ENCODE measurements at places on chromosomes 3 and 15.

DNA sequence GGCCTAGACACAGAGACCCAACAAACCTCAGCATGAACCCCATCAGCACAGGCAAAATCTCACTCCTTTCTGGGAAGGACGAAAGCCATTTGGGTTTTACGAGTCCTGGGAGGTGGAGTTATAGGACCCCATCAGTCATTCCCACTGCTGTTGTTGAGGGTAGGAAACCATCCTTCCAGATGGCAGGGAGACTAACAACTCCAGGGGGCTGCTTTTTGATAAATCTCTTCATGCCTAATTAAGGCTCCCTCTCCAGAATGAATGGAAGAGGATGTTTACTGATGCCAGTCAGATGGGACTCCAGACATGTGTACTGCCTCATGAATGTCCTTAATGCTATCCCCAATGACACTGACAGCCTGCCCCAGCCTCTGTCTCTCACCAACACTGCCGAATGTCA lies 75.3 kb downstream of the ST8SIA2 start:
- no peak for DNase-seq

DNA sequence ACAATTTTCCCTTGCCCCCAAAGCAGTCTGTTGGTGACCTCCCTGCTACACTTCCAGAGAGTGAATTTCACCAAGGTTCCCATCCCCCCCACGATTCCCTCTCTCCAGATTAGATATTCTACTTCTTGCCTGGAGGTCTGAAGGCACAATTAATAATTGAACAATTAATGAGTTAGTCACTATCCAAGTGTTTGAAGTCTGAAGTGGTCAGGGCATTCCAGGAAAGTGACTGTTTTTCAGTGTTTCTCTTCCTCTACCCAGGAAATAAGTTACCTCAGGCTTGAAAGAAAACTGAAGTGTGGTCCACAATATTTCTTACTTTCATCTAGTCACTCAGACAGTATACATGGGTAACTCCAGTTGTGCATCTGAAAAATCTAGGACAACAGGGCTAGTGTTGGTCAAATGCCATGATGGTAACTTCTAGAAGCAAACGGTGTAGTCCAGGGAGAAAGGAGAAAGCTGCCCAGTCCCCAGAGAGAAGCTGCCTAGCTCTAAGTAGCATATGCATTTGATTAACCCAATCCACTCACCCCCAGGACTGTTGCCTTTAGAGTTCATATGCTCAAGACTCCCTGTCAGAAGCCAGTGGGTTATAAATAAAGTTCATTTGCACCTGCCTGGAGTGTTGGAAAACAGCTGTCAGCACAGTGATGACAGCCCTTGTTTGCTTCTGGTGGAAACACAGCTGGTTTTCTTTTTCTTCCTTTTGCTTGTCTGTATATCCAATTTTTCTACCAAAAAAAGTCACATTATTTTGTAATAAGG lies 2.3 kb upstream of the TM4SF4 start:
- no peak for DNase-seq

GRCh38 chr3:128555098-128555825 lies 62.3 kb upstream of the GATA2 start:
- DNase-seq, result no peak

- no peak for DNase-seq
These were observed 48.3 kb downstream of the SPTSSB start for GRCh38 chr3:161322781-161323568.

DNA sequence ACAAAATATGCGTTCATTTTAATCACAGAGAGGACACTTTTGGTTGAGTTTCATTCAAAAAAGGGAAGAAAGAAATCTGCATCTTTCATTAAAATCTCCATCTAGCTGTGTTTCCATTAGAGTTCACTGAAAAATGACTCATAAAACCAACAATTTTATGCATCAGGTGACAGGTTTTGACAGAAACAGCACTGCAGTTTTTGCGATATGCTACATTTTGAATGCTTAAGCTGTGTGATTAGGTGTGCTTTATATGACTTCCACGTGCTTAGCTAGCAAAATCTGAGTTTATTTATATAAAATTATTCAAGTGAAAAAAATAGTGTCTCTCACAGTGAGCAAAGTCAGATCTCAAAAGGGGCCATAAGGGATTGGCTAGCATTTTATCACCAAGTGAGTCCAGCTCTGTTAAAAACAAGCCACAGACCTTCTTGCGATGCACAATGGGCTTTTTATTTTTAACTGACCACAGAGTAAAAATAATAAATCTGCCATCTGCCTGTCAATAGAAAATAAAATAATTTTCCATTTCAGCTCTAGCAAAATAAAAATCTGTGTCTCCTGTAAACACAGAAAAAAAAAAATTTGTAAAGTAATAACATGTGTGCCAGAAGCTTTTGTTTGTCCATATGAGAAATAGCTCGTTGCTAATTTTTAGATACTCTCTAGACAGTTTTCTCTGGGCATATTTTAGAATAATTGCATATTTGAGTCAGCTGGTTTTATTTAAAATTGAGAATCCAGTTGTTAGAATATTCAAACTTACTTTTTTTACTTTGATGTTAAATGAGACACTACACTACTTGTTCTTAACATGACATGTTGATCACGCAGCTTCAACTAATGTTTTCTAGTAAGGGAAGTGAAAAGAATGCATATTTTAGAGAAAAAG lies 409.8 kb downstream of the ROBO2 start:
- DNase-seq, result no peak

DNA sequence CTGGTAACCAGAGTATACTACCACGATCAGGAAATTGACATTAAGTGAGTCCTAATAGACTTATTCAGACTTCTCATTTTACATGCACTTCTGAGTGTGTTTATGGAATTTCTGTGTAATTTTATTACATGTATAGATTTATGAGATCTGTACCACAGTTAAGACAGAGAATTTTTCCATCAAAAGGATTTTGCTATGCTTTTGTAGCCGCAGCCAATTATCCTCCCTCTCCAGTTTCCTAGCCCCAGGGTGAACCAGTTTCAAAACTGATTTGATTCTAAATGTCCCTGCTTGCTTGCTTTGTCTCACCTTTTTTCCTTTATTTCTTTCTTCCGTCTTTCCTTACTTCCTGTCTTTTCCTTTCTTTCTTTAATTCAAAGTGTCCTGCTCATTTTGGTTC lies 661.2 kb upstream of the BCHE start:
- no peak for DNase-seq

- DNase-seq, result no peak
These were observed 161.7 kb downstream of the MBNL1 start for GRCh38 chr3:152430223-152431002.

GRCh38 chr3:46542801-46543201 lies 23.3 kb downstream of the LRRC2 start:
- no peak for DNase-seq

DNA sequence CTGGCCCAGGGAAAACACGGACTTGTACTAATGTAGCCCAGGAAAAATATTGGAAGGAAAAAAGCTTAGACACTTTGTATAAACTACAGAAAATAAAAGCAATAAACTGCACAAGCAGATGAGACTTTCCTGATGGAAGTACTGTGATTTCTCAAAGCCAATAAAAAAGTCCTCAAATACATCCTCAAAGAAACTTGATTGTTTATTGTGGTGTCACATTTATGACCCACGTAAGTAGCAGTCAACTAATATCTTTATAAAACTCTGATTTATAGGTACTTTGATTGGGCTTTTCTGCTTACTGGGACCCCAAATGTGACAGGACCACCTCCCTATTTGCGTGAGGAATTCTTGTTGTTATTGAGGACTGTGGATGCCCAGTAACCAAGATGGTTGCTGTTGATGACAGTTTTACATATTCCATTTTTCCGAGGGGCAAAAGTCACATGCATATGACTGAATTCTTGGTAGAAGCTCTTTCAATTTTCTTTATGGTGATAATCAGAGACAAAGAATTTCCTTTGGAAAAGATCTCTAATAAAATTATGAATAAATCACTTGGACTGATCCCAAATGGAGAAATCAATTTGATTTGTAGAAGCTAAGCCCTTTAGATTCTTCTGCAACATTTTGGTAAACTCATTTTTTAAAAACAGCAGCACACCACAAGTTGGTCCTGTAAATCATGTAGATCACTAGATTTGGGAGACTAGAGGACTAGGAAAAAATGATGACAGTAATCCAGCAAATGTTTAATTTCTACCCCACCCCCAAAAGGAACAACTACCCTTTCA lies 159.0 kb upstream of the TSC22D2 start:
- no peak for DNase-seq

DNA sequence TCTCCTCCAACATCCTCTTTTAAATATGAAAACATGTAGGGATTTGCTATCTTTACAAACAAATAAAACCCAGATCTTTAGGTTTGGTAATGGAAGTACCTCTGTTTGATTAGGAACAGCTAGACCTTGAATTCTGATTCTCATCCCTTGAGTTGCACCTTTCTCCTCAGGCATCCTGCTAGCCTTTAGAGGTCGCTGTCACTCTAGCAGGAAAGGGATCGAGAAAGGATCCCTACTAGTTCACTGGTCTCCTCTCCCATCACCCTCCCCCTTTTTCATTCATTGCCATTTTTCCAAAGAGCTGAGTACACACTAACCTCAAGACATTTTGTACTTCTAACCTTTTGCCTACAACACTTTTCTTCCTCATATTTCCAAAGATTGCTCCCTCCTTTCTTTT lies 569.8 kb downstream of the RBMS3 start:
- DNase-seq, result no peak

GRCh38 chr3:112675349-112675748 lies 34.4 kb upstream of the CCDC80 start:
- no peak for DNase-seq

DNA sequence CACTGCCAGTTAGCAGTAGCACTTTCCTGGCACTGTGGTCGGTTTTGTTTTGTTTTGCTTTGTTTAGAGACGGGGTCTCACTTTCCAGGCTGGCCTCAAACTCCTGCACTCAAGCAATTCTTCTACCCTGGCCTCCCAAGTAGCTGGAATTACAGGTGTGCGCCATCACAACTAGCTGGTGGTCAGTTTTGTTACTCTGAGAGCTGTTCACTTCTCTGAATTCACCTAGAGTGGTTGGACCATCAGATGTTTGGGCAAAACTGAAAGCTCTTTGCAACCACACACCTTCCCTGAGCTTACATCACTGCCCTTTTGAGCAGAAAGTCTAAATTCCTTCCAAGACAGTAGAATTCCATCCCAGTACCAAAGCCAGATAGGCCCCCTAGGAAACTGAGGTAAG lies 22.6 kb downstream of the CLDN18 start:
- DNase-seq, result no peak

DNA sequence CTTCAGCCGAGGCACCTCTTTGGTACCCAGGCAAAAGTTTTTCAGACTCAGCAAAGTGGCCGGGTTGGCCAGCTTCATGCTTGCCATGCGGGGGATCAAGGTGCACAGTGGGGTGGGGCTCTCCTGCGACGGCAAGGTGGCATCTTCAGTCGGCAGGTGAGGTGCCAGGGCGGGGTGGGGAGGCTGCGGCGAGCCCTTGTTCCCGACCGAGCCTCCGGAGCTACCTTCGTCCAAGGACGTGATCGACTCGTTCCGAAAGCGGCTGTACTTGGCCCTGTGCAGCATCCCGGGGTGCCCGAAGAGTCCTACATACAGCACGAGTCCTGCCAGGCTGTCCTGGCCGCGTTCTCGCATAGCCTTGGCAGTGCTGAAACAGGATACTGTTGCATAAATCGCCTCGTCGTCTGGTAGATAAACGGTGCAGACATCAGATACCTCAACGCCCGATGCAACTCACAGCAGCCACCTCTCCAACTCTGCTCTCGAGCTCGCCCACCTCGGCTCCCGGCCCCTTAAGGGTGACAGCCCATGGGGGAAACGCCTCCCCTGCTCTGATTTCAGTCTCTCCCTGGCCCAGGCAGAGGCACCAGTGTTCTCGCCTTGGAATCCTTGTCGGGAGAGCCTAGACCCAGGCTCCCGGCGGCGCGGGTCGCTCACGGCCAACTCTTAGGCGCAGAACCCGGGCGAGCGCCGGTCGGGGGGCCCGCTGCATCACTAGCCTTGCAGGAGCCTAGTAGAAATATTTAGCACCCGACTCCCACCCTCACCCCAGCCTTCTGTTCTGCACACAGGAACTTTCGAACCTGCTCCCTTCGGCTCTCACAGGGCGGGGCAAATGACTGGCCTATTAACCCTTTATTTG lies 826 bp downstream of the SHC4 start:
- no peak for DNase-seq

DNA sequence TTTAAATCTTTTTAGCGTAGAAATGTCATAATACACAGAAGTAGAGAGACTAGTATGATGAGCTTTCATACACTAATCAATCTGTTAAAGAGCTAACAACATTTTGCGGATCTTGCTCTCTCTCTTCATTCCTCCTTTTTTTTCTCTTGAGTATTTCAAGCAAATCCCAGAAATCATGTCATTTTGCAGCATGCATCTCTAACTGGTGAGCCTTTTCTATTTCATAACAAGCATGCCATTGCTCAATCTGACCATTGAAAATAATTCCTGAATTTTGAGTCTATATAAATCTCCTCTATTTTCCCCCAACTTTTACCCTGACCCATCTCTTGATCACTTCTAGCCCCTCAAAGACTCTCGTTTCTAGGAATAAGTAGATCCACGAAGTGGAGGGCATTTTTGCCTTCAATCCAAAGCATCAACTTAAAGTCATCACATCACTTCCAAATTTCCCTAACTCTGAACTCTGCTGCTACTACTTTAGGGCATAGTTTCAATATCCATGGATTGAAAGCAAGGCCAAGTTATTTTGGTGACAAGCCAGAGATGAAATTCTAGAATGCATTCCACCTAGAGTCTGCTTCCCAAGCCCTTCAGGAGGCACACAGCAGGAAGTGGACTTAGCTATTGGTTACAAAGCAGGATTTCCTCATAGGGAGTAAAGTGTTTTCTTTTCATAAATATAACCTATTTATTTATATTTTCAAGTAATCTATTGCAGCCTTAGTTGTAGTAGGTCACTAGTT lies 253.5 kb upstream of the ZPLD1 start:
- DNase-seq, result no peak

DNA sequence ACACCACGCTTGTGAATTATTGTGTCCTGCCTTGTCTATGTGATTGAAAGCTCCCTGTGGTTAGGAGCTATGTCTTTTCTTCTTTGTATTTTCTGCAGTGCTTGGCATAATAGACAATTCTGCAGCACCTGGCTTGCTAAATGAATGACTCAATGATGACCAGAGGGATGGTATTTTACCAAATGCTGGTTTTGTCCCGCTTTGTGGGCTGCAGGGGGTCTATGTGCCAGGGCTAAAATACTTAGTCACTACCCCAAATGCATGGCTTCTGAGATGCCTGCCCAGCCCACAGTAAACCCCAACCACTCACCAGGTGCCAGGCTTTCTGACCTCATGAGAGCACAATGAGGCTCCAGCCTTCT lies 50.9 kb downstream of the BOC start:
- no peak for DNase-seq

GRCh38 chr15:88814393-88814792 lies 11.2 kb downstream of the ACAN start:
- DNase-seq, result no peak

- no peak for DNase-seq
These were observed 479.8 kb downstream of the PLOD2 start for GRCh38 chr3:145681181-145681580.
